ENCODE measurements at places on chromosomes 2 and 18. TPM values are rescaled to one million over a fixed set of nuclear protein-coding genes. Genes with fewer than 3 reads are reported as not detected.

DNA sequence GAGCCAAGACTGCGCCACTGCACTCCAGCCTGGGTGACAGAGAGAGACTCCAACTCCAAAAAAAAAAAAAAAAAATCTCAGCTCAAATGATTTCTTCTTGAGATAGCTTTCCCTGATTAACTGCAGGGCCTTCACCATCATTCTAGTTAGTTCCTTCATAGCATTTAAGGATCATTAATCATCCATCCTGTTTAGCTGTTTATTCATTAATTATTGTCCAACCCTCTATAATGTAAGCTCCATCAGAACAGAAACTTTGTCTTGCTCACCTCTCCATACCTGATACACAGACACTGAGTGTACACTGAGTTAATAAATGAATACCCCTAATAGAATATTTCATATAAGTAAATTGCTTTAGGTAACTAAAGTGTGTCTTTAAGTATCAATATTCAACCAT is 42.2 kb upstream of the ENOSF1 start:
- H3K27me3 ChIP-seq = no peaks in the 10 kb centered on the region
- no peak overlapping the region for H3K4me3 ChIP-seq
- H3K27ac ChIP-seq = no peak overlapping the region
- H3K36me3 ChIP-seq = peaks cover 33% of the 10 kb centered on the region
- no peaks in the 10 kb centered on the region for H3K4me1 ChIP-seq

DNA sequence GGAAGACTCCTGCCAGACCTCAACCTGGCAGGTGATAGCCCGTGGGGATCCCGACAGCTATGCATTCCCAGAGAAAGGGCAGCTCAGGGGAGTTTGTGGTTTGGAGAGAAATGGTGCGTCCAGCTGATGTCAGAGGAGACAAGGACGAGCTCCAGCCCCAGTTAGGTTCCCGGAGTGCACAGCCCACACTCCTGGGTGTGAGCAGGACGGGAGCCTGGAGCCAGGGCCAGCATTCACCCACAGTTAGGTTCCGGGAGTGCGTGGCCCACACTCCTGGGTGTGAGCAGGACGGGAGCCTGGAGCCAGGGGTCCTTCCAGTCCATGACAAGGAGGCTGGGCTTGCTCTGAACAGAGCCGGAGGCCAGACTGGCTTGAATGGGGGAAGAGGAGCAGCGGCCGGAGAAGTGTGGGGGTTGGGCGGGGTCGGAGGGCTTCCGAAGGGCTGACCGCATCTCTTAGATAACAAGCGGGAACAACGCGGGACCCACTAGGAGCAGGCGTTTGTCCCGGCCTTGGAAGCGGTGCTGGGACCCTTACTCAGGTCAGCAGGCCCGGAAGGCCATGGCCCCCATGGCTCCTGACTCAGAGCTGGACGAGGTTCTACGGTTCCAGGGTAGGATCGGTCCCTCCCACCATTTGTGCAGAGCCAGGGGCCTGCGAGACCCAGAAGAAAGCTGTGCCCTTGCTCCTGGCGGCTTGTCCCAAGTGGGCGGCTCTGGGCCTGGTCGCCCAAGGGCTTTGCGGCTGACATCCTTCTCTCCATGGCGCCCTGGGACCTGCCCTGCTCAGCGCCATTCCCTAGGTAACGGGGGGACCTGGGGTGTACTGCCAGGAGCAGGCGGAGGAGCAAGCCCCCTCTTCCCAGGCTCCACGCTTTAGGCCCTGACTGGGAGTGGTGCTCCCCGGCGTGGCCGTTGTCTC is 185.6 kb downstream of the RTP5 start:
- H3K27ac ChIP-seq = no peak overlapping the region
- no peaks in the 10 kb centered on the region for H3K36me3 ChIP-seq
- DNase-seq = no peak
- no peaks in the 10 kb centered on the region for H3K27me3 ChIP-seq
- no peak overlapping the region for H3K4me3 ChIP-seq
- no peaks in the 10 kb centered on the region for H3K4me1 ChIP-seq

- H3K36me3 ChIP-seq = peaks cover 21% of the 10 kb centered on the region
- no peaks in the 10 kb centered on the region for H3K4me1 ChIP-seq
- H3K27me3 ChIP-seq = no peaks in the 10 kb centered on the region
- H3K27ac ChIP-seq = no peak overlapping the region
Measured at GRCh38 chr18:42080340-42080739, 125.3 kb downstream of the PIK3C3 start.

- no peak overlapping the region for H3K4me3 ChIP-seq
- no peak for DNase-seq
- no peaks in the 10 kb centered on the region for H3K27me3 ChIP-seq
- no peaks in the 10 kb centered on the region for H3K36me3 ChIP-seq
- H3K27ac ChIP-seq = no peak overlapping the region
Measured at GRCh38 chr2:166155589-166155988, 27.8 kb upstream of the SCN1A start.

DNA sequence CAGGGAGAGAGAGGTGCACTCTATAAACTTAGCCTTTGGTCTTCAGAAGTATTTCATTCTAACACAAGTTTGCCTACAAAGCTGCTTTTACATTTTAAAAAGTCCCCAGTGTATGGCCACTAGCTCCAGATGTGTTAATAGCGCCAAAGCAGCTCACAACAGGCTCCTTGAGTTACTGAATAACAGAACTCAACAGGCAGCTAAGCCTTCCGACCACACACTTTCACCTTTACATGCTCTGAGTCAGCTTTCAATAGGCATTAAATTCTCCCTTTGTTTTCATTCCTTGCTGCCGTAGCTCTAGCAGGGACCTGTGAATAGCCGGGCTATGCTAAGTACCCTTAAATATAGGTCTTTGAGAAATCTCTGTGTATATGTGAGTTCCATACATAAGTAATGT is 262.8 kb upstream of the PARD3B start:
- no peak for DNase-seq
- no peak overlapping the region for H3K27ac ChIP-seq
- H3K4me1 ChIP-seq = no peaks in the 10 kb centered on the region
- no peaks in the 10 kb centered on the region for H3K27me3 ChIP-seq

DNA sequence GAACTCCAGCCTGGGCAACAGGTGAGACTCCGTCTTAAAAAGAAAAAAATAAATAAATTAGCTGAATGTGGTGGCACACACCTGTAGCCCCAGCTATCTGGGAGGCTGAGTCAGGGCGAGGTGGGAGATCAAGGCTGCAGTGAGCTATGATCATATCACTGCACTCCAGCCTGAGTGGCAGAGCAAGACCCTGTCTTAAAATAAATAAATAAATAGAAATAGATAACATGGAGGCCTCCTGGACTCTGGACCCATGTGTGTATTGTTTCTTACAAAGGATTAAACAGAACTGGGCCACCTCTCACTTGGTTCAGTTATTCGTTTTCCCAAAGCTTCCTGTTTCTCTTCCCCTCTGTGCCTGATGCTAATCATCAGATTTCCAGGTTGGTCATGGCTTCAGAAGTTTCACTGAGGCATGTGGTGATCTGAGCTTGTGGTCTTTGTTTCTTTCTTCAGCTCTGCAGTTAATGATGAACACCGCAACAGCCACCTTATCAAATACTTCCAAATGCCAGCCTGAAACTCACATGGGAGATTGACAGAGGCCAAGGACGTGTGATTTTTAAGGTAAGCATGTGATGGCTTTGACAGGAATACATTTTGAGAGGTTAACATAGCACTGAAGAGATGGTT is 83.3 kb upstream of the MAP4K4 start:
- no peaks in the 10 kb centered on the region for H3K36me3 ChIP-seq
- no peak overlapping the region for H3K4me3 ChIP-seq
- DNase-seq = no peak
- H3K4me1 ChIP-seq = peaks cover 2% of the 10 kb centered on the region
- H3K27me3 ChIP-seq = no peaks in the 10 kb centered on the region
- H3K27ac ChIP-seq = no peak overlapping the region

GRCh38 chr2:130338793-130339345 is 3.8 kb upstream of the IMP4 start:
- no peak overlapping the region for H3K27ac ChIP-seq
- H3K27me3 ChIP-seq = no peaks in the 10 kb centered on the region
- no peak overlapping the region for H3K4me3 ChIP-seq
- DNase-seq = no peak
- peaks cover 14% of the 10 kb centered on the region for H3K4me1 ChIP-seq
- H3K36me3 ChIP-seq = peaks cover 20% of the 10 kb centered on the region

DNA sequence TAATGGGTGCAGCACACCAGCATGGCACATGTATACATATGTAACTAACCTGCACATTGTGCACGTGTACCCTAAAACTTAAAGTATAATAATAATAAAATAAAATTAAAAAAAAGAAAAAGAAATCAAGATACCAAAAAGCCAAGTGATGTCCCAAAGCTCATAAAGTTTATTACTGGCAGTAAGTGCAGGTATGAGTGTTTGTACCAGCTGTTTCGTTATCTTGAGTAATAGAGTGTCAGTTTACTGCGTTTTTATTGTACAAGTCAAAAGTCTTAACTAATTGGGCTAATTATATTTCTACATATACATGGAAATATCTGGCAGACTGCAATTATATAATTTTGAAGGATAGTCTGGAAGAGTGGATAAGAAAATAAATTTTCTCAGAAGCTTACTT is 41.8 kb downstream of the MFSD6 start:
- no peaks in the 10 kb centered on the region for H3K27me3 ChIP-seq
- DNase-seq = no peak
- H3K27ac ChIP-seq = no peak overlapping the region
- H3K4me3 ChIP-seq = no peak overlapping the region
- H3K36me3 ChIP-seq = peaks cover 5% of the 10 kb centered on the region

- peak; percentile 68 for DNase-seq
- H3K27me3 ChIP-seq = no peaks in the 10 kb centered on the region
- peak overlapping the region; percentile 99 for H3K27ac ChIP-seq
- peaks cover 38% of the 10 kb centered on the region for H3K4me1 ChIP-seq
Measured at GRCh38 chr2:48315896-48316194, 214.1 kb upstream of the STON1 start.

DNA sequence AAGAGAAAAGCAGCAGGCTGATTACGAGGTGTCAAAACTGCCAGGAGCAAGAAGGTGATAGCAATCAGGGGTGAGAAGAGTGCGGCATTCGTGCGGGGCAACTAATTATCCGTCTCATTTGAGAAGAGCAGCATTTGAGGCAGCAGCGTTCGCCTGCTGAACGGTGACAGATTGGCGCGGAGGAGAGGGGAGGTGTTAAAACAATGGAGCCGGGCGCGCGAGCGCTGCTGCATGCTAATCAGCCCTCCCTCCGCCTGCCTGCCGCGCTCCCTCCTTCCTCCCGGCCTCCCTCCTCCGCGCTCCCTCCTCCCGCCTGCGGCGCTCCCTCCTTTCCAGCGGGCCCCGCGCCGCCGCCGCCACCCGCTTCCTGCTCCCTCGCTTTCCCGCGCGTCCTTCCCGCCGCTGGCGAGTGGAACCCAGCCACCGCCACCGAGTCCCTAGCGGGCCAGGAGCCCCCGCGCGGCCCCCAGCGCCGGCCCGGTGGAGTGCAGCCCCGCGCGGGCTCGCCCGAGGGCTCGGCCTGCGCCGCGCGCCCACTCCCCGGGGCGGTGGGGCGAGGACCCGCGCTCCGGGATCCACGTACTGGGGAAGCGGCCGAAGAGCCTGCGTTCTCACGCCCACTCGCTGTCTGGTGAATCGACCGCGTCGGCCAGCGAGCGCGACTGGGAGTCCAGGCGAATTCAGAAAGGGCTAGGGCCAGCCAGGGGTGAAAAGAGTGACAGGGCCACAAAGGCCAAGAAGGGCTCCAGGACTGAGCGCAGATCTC is 69.5 kb upstream of the PSMD14 start:
- H3K27me3 ChIP-seq = peaks cover 5% of the 10 kb centered on the region
- no peak overlapping the region for H3K27ac ChIP-seq
- peaks cover 17% of the 10 kb centered on the region for H3K4me1 ChIP-seq
- H3K36me3 ChIP-seq = peaks cover 10% of the 10 kb centered on the region
- peak overlapping the region; percentile 43 for H3K4me3 ChIP-seq
- no peak for DNase-seq

GRCh38 chr2:47744074-47744473 is 38.9 kb upstream of the MSH6 start:
- no peaks in the 10 kb centered on the region for H3K27me3 ChIP-seq
- no peak for DNase-seq
- no peak overlapping the region for H3K4me3 ChIP-seq
- H3K4me1 ChIP-seq = no peaks in the 10 kb centered on the region

GRCh38 chr2:104859291-104859765 is 5.4 kb downstream of the POU3F3 start:
- H3K27me3 ChIP-seq = peaks cover 76% of the 10 kb centered on the region
- H3K36me3 ChIP-seq = no peaks in the 10 kb centered on the region
- H3K27ac ChIP-seq = no peak overlapping the region
- peaks cover 24% of the 10 kb centered on the region for H3K4me1 ChIP-seq
- H3K4me3 ChIP-seq = no peak overlapping the region
- no peak for DNase-seq

DNA sequence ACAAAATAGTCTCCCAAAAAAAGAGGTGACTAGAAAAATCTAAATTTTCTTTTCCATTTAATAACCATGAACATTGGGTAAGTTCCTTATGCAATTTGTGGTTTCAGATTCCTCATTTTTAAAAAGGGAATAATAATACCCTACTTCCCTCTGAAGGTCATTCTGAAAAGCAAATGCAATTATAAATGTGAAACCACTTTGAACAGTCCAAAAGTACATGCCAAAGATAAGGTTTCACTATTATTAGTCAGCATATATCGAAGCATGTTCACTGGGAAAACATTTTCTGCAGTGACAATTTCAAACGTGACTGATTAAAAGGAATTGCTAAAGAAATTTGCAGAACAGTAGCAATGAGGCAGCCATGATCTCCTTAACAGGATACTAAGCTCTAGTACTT is 100.1 kb upstream of the RNF152 start:
- H3K27ac ChIP-seq = no peak overlapping the region
- DNase-seq = no peak
- no peak overlapping the region for H3K4me3 ChIP-seq
- H3K4me1 ChIP-seq = no peaks in the 10 kb centered on the region
- H3K27me3 ChIP-seq = no peaks in the 10 kb centered on the region

DNA sequence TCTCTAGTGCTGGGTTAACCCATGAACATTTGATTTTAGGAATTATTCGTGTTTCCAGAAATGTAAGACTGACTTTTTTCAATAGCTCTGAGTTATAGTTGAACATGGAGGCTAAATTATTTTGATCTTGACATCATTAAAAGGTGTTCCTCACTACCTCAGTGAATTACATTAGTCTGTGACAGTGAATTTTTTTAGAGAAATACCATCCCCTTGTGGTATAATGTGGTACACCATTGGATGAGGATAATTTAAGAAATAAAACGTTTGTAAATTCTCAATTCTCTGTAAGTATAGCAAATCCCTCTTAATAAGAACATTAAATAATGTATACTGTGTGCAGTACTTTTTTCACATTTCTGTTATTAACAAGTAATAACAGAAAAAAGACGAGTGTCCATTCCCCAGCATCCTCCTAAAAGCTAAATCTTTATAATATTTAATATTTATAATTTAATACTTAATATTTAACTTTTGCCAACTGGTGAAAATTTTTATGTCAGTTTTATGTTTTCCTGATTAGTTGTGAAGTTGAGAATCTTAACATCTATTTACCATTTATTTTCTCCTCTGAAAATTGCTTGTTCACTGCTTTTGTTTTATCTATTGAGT is 70.3 kb upstream of the CWC22 start:
- no peak overlapping the region for H3K4me3 ChIP-seq
- no peaks in the 10 kb centered on the region for H3K27me3 ChIP-seq
- no peaks in the 10 kb centered on the region for H3K36me3 ChIP-seq

SETBP1 gene
- total RNA-seq = 41.2 TPM

FBLN7 gene
- 0.25 TPM for total RNA-seq

SCN3A gene
- total RNA-seq = not detected

SPRED2 gene
- 8.3 TPM for total RNA-seq

EGR4 gene
- 1.1 TPM for total RNA-seq
